ENCODE measurements at places on chromosomes 6 and 20. TPM values are rescaled to one million over a fixed set of nuclear protein-coding genes. Genes with fewer than 3 reads are reported as not detected.

GRCh38 chr6:5599127-5599526, 337.8 kb downstream of the FARS2 start:
- no peak overlapping the region for H3K4me3 ChIP-seq
- H3K27me3 ChIP-seq = no peaks in the 10 kb centered on the region
- no peaks in the 10 kb centered on the region for H3K36me3 ChIP-seq
- H3K4me1 ChIP-seq = no peaks in the 10 kb centered on the region
- DNase-seq = no peak

- peaks cover 38% of the 10 kb centered on the region for H3K36me3 ChIP-seq
- no peaks in the 10 kb centered on the region for H3K27me3 ChIP-seq
- DNase-seq = no peak
- H3K27ac ChIP-seq = no peak overlapping the region
- no peak overlapping the region for H3K4me3 ChIP-seq
Measured at GRCh38 chr6:7224731-7225130, 88.3 kb downstream of the SSR1 start.

DNA sequence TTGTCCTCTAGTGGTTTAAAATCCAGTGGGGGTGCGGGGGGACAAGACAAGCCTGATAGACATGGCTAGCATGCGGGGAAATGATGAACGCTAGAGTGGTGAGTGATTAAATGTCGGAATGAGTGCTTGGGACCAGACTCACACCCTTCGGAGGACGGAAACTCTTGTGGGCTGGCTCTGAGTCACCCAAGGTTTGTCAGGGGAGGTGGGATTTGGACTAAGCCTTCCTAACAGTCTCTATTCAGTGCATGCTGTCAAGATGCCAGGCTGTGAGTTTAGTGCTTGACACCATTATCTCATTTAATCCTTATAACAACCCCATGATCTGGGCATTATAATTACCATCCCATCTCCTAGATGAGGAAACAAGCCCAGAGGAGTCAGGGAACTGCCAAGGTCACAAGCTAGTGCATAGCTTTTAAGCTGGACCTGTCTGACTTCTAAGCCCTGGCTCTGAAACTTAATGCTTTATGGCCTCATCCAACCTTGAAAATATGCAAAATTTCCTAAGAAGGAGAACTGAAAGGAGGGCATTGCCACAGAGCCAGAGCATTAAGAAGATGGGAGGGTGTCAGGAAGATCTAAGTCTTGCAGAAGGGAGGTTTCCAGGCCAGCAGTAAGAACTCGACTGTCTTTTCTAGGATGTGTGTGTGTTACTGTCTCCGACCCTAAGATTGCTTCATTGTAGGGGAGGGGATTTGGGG, 168.7 kb upstream of the LRFN2 start:
- H3K4me1 ChIP-seq = peaks cover 5% of the 10 kb centered on the region
- DNase-seq = no peak
- H3K36me3 ChIP-seq = no peaks in the 10 kb centered on the region
- H3K4me3 ChIP-seq = no peak overlapping the region
- peaks cover 46% of the 10 kb centered on the region for H3K27me3 ChIP-seq
- H3K27ac ChIP-seq = no peak overlapping the region

- no peak overlapping the region for H3K27ac ChIP-seq
- H3K36me3 ChIP-seq = no peaks in the 10 kb centered on the region
- H3K4me3 ChIP-seq = no peak overlapping the region
- no peaks in the 10 kb centered on the region for H3K27me3 ChIP-seq
Measured at GRCh38 chr20:9093218-9093957, 24.5 kb downstream of the PLCB4 start.

The STX11 gene
- 15.5 TPM for total RNA-seq

DNA sequence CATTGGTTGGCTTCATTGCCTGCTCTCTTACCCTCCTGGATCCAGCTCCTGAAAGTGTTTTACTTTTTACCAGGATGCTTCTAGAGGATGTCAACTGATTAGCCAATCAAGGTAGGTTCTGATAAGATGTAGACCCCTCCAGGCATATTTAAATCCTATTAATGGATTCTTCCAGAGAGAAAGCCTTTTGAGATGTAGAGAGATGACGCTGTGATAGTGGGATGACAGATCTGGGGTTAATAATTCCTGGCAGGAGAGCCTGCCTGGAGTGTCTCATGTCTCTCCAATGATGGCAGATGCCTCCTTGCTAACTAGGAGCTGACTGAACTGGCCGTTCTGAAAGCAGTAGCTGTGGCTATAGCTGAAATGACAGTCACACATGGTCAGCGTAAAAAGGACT, 116.9 kb upstream of the DTNBP1 start:
- no peak overlapping the region for H3K4me3 ChIP-seq
- H3K27me3 ChIP-seq = no peaks in the 10 kb centered on the region
- no peak for DNase-seq
- H3K36me3 ChIP-seq = no peaks in the 10 kb centered on the region
- H3K4me1 ChIP-seq = peaks cover 30% of the 10 kb centered on the region
- no peak overlapping the region for H3K27ac ChIP-seq

DNA sequence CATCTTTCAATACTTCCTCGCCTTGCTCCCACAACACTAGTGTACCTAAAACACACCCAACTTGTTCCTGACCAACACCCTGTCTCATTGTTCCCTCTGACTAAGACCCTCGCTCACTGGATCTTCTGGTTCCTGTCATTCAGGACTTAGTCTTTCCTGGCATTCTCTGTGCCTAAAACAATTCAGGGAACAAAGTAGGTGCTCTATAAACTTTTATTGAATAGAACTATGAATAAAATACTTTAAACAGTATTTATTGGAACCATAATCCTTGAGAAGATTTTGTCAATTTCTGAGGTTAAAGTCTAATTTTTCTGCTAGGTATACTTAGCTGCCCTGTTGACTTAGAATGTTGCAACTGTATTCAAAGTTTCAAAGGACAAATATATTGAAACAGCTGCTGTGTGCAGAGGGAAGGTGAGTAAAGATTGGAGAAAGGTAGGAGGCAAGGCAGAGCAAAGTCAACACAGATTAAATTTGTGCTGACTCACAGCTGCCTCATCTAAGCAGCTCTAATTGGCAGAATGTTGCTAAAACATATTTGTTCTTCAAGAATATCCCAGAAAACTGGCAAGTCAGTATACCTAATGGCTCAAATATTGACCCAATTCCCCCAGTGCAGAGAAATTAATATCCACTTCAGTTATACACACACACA, 37.6 kb downstream of the GSTA2 start:
- no peak overlapping the region for H3K4me3 ChIP-seq
- no peaks in the 10 kb centered on the region for H3K36me3 ChIP-seq
- no peak overlapping the region for H3K27ac ChIP-seq

- H3K36me3 ChIP-seq = no peaks in the 10 kb centered on the region
- H3K4me1 ChIP-seq = no peaks in the 10 kb centered on the region
- H3K27ac ChIP-seq = no peak overlapping the region
- DNase-seq = no peak
Measured at GRCh38 chr6:71724456-71725125, 161.8 kb upstream of the RIMS1 start.

The FAM120B gene
- 18.7 TPM for total RNA-seq
